ENCODE measurements at places on chromosomes 1 and 21.

DNA sequence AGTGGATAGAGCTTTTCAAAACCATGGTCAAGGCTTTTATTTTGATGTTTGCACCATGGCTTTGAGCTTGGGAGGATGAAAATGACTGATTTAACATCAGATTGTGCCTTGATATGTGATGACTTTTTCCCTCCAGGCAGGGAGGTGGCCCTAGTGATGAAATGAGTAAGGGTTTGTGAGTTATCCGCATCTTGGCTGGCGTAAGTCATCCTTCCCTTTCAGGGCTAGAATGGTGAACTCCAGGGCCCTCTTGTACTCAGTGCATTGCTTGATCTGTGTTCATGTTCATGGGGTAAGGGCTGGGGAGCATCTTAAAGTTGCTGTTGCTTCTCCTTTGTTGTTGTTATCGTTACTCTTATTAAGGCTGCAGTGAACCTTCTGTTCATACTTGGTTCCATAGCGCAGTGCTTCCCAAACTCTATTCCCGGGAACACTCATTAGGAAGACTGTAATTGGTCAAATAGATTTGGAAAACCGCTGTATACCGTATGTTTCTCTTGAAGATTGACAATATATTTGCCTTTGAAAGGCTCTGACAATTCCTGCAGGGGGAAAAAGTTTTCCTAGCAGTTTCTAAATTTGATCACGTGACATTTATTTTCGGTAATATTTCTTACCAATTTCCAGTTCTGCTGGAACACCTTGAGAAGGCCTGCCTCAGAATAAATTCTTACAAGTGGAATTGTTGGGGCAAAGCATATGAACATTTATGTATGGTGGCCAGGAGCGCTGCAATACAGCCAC is 23.1 kb downstream of the GPR137B start:
- DNase-seq: no peak

DNA sequence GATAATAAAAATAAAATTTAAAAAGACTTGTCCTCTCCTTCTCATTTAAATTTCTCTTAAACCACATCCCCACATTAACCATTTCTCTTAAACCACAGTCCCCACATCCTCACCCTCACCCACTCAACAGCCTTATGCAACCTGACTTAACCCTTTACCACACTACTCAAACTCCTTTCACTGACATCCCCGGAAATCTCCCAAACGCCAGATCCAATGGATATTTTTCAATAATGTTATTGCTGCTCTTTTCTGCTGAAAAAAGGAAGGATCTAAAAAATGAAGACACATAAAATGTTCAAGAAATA is 54.2 kb upstream of the EEIG2 start:
- DNase-seq: no peak

DNA sequence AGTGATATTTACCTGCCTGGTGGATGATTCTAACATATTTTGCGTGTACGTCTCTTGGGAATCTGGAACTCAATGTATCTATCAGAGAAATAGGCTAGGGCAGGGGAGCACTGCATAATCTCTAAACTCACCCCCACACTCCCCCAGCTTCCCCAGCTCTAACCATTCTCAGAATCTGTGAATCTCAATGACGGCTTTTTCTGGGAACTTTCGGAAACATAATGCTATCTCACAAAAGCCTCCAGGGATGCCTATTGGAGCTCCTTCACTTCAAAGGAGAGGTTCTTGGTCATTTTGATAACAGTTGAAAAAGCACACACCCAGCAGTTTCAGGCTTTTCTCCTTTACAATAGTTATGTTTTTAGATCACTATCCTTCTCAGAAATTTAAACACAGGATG is 113.8 kb upstream of the MAGI3 start:
- no peak for DNase-seq

GRCh38 chr1:77888781-77889642 is 588 bp downstream of the NEXN start:
- DNase-seq: no peak

DNA sequence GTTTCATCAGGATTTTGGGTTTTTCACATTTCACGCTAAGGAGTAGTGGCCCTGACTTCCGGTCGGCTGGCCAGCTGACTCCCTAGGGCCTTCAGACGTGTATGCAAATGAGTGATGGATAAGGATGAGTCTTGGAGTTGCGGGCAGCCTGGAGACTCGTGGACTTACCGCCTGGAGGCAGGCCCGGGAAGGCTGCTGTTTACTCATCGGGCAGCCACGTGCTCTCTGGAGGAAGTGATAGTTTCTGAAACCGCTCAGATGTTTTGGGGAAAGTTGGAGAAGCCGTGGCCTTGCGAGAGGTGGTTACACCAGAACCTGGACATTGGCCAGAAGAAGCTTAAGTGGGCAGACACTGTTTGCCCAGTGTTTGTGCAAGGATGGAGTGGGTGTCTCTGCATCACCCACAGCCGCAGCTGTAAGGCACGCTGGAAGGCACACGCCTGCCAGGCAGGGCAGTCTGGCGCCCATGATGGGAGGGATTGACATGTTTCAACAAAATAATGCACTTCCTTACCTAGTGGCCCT is 23.1 kb upstream of the TNFRSF1B start:
- no peak for DNase-seq

- no peak for DNase-seq
These were observed 159.1 kb downstream of the EDEM3 start for GRCh38 chr1:184595596-184595995.

GRCh38 chr1:149903836-149904491 is 4.6 kb downstream of the BOLA1 start:
- DNase-seq: no peak

DNA sequence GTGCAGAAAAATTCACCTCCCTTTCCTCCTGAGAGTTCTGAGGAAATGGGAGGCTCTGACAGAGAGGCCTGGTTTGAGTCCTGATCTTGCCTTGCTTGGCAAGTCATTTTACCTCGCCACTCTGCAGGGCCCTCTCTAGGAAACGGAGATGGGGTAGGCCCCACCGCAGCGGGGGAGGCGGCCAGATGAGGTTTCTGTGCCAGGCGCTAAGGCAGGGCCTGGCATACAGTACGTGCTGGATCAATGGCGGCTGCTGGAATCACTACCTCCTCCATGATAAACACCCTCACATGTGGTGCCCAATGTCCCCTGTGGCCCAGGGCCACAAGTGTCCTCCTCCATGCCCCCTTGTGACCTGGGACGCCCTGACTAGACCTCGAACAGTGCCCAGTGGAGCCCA is 499 bp upstream of the PLEKHG5 start:
- no peak for DNase-seq

GRCh38 chr1:6082430-6082971 is 36.8 kb downstream of the KCNAB2 start:
- no peak for DNase-seq

DNA sequence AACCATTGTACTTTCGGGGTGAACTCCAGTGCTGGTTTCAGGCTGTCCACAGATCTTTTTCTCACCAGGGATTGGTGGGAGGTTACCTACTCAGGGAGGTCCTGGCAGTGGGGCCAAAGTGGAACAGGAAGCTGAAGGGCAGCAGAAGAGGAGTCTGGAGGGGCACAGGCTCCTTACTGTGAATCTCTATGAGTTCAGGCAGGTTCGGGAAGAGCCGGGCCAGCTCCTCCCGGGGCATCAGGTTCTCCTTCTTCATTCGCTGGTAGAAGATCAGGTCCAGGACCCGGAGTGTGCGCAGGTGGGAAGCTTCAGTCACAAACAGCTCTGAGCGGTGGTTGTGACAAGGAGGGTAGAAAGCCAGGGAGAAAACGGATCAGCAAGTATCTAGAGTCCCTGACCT is 26.7 kb downstream of the LRRC71 start:
- no peak for DNase-seq

DNA sequence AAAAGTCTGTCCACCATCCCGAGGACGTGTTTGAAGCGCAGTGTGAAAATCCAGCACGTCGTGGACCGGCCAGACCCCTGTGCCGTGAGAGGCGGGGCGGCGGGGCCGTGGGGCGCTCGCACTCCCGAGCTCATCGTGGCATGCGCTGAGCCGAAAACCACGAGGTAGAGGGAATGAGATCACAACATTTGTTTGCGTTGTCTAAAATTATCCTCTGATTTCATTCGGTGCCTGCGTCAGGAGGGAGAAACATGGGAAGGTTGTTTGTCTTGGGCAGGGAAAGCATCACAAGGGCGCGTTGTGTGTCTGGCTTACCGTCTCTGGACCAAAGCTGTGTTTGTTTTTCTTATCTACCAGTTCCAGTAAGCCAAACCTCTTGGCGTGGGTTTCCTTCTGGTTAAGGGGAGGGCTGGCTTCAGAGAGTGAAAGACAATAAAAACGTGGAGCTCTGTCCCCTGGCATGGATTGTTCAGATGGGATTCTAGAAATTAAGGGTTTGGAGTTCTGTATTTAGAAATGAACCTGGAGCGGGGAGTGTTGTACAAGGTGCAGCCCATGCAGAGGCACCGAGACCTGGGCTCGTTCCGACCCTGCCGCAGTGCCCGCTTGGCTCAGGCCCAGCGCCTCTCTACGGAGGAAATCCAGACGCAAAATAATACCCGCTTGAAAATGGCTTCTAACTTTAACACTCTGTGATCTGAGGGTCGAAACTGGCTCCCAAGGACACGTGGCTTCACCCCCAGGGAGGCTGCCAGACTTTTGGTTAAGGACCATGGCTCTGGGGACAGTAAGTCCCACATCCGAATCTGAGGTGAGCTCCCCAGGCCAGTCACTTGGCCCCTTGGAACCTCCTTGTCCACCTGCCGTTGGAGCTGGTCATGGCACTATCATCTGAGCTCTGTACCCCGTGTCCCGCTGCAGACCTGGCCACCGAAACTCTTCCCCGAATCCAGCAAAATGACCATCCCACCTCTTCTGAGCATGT is 68.7 kb upstream of the FAM3B start:
- no peak for DNase-seq

DNA sequence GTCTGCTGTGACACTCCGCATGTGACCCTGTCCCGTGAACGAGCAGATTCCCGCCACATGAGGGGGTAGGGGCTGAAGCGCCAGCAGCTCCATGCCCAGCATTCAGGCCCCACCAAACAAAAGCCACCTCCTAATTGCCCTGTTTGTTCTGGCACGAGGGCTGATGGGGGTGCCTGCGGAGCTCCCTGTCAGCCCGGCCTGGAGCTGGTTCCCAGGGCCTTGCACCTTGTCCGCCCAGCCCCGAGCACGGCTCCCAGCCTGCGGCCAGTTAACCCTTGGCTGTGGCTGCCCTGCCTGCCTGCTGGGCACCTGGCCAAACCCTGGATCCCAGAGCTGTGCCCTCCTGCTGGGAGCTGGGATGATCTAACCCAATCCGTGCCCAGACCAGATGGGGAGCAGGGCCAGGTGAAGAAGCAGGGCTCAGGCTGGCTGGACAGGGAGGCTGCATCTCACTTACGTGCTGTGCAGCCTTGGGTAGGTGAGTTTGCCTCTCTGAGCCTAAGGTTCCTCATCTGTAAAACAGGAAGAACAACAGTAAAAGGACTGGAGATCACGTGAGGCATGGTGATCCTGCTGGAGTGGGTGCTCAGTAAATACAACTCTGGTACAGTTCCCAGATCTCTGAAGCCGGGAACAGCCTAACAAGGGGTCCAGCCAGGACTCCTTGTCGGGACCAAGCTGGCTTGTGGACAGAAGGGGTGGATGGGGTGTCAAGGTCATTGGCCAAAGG is 110.9 kb upstream of the IFFO2 start:
- DNase-seq: no peak

DNA sequence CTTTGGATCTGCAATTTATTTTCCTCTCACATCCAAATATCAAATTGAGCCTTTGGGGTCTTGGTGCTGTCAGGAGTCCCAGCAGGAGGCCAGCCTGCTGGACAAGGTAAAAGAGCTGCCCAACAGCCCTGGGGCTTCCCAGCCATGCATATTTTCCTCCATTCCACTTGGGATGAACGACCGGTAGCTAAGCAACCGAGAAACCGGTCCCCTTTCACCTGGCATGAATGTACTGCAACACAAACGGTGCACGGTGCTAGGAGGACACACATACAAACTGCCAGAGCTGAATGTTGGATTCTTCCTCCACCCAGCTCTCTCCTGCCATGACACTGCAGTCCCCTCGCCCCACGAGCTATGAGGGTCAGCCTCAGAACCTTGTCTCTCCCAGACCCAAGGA is 42.7 kb downstream of the BCAR3 start:
- DNase-seq: no peak

DNA sequence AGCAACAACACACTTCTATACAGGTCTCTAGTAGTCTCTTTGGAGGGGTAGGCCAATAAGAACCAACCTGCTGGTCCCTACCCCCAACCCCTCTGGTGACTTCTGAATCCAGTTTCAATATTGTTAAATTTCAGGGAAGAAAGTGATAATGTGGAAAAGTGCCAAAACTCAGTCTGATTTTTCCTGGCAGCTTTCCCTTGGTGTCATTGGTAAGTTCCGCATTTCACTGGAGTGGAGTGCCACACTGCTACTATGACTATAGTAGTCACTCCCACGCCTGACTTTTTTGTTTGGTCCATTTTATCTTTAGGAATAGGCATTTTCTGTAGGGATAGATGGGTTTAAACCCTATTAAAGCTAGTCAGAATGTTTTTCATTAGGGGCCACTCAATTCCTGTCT is 5.7 kb upstream of the ARID1A start:
- no peak for DNase-seq

DNA sequence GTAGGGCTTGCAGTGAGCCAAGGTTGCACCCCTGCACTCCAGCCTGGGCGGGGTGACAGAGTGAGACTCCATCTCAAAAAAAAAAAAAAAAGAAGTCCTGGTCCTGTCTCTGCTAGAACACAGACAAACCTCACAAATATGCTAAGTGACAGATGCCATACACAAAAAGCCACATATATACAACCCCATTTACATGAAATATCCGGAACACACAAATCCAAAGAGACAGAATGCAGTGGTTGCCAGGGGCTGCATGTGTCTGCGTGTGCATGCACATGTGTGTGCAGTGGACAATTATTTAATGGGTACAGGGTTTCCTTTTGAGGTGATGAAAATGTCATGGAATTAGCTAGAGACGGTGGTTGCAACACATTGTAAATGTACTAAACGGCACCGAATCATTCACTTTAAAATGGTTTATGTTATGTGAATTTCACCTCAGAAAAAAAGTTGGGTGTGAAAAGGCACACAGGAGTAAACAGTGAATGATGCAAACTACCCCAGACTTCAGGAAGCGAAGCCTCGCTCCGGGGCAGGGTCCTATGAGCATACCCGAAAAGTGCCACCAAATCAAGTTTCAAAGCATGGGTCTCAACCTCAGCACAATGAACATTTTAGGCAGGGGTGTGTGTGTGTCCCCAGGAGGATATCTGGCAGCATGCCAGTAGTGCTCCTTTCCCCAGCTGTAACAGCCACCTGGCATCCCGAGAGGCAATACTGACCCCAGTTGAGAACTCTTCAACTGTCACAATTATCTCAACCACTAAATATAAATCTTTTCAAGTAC is 48.3 kb downstream of the GNB1 start:
- DNase-seq: no peak

DNA sequence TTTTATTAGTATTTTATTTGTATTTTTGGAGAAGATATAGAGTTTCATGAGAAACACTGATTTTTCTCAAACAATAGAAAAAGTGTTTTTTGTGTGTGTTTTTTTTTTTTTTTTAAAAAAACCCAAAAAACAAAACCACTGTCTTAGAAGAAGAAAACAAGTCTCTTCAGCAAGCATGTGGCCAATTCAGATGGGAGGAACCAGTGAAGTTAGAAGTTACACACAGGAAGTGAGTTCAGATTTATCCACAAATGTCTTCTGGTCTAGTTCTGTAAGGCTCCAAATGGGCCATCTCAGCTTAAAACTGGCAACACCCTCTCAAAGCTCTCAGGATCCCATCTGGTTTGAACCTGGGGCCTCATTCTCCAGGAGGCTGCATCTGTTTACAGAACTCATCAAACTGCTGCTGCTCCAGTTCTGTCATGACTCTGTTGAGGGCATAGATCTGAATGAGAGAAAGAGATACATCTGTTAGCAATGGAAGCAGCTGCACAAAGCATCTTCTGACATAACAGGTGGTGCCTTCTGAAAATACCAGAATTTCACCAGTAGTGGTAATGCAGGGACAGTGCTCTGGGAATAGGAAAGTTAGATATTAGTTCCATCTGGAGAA is 9.8 kb upstream of the ERMAP start:
- DNase-seq: no peak

All from stimulated activated CD4-positive, alpha-beta T cell treated with anti-CD3 and anti-CD28 coated beads, Interleukin-12 subunit alpha, Interleukin-12 subunit beta, amount 100 ng/mL, for 24 hours (primary cell).